ENCODE measurements at places on chromosomes 7 and 10. TPM values are rescaled to one million over a fixed set of nuclear protein-coding genes. Genes with fewer than 3 reads are reported as not detected.

DNA sequence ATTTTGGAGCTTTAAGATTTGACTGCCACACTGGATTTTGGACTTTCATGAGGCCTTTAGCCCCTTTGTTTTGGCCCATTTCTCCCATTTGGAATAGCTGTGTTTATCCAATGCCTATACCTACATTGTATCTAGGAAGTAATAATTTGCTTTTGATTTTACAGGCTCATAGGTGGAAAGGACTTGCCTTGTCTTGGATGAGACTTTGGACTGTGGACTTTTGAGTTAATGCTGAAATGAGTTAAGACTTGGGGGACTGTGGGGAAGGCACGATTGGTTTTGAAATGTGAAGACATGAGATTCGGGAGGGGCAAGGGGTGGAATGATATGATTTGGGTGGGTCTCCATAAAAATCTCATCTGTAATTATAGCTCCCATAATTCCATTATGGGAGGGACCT lies 47.6 kb upstream of the PAPSS2 start:
- no peak overlapping the region for H3K4me3 ChIP-seq
- H3K36me3 ChIP-seq: no peaks in the 10 kb centered on the region
- no peak overlapping the region for H3K27ac ChIP-seq
- peaks cover 7% of the 10 kb centered on the region for H3K27me3 ChIP-seq
- no peak for DNase-seq

GRCh38 chr7:113805976-113806375 lies 112.8 kb downstream of the PPP1R3A start:
- H3K36me3 ChIP-seq: no peaks in the 10 kb centered on the region
- H3K27me3 ChIP-seq: no peaks in the 10 kb centered on the region
- no peak overlapping the region for H3K27ac ChIP-seq
- no peak for DNase-seq

DNA sequence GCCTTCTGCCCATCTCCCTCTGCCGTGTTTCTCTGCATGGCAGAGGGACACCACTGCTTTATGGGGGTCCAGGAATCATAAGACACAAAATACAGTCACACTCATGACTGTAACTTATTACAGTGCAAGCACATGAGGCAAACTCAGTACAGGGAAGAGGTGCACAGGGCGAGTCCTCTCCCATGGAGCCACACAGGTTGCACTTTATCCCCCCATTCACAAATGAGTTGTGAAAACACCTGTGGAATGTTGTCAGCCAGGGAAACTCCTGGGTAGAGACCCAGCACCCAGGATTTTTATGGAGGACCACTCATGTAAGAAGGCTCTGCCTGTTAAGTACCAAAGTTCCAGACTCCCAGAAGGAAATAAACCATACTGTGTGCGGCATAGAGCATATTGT lies 107.2 kb upstream of the GJD4 start:
- no peak for DNase-seq
- no peak overlapping the region for H3K27ac ChIP-seq
- H3K4me1 ChIP-seq: peaks cover 15% of the 10 kb centered on the region
- H3K36me3 ChIP-seq: peaks cover 11% of the 10 kb centered on the region
- no peaks in the 10 kb centered on the region for H3K27me3 ChIP-seq
- H3K4me3 ChIP-seq: no peak overlapping the region

Gene OR13A1
- not detected for polyA plus RNA-seq

Gene STEAP2
- polyA plus RNA-seq: not detected

DNA sequence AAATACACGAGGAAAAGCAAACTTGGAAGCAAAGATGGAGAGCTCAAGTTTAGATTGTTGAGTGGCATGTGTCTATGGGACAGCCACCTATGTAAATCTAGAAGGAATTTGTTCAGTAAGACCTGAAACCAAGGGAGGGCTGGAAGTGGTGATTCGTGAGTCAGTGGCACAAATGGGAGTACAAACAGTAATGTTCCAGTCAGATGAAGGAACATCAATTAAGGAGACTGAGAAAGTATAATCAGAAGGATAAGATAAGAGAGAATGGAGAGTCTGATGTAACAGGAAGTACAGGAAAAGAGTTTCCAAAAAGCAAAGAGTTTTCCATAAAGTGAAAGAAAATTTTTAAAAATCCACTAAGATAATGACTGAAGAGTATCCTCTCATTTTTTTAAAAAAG lies 544.2 kb downstream of the KIF20B start:
- H3K27me3 ChIP-seq: no peaks in the 10 kb centered on the region
- H3K4me1 ChIP-seq: no peaks in the 10 kb centered on the region
- no peak overlapping the region for H3K27ac ChIP-seq
- no peak overlapping the region for H3K4me3 ChIP-seq
- no peak for DNase-seq
- no peaks in the 10 kb centered on the region for H3K36me3 ChIP-seq

Gene KCNMA1
- polyA plus RNA-seq: not detected

- H3K27me3 ChIP-seq: peaks cover 19% of the 10 kb centered on the region
- H3K27ac ChIP-seq: no peak overlapping the region
- no peak for DNase-seq
- H3K4me3 ChIP-seq: no peak overlapping the region
Measured at GRCh38 chr10:98107644-98108430, 26.6 kb upstream of the R3HCC1L start.

Gene DGKI
- polyA plus RNA-seq: not detected

GRCh38 chr10:14381475-14381874 lies 50.8 kb upstream of the FRMD4A start:
- no peaks in the 10 kb centered on the region for H3K4me1 ChIP-seq
- H3K27me3 ChIP-seq: no peaks in the 10 kb centered on the region
- no peak overlapping the region for H3K27ac ChIP-seq
- H3K36me3 ChIP-seq: no peaks in the 10 kb centered on the region

DNA sequence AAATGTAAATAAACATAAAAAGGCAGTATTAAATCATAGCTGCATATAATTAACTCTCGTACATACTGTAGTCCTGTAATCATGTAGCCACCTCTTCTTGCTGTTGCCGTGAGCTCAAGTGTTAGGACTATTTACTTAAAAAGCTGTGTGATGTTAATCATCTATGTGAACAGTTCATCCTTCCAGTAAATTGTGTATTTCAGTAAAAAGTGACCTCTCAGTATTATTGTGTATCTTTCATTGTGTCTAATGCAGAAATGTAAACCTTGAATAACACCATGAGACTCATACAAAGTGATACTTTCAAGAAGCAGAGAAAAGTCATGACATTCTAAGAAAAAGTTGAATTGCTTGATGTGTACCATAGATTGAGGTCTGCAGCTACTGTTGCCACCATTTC lies 38.0 kb downstream of the ADD3 start:
- H3K4me3 ChIP-seq: no peak overlapping the region
- no peaks in the 10 kb centered on the region for H3K4me1 ChIP-seq
- no peak overlapping the region for H3K27ac ChIP-seq
- no peaks in the 10 kb centered on the region for H3K36me3 ChIP-seq

DNA sequence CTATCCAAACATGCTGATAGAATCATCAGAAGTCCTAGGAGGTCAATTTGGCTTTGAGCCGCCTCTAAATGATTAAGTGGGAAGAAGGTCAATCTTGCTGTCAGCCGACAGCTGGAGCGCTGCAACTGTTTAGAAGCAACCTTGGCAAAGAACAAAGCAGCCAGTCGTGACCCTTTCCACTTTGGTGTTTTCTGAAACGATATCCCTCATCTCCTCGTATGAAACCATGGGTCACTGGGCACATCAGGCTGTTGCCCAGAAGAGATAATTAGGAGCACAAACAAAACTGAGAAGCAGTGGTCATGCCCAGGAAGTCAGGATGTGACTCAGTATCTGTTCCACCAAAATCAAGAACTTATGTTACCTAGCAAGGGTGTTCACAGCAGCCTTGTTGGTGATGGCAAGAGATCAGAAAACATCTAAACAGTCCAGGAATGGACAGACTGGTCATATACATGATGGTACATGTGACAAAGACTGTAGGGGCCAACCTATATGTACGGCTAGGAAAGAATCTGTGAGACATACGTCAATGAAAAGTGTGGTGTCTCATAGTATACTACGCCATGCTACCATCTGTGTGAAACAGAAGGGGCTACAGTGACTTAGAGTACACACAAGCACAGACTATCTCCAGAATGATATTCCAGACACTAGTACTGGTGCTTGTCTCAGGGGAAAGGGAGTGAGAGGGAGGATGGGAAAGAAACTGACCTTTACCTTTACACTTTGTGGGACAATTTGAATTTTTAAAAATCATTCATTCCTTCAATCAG lies 22.4 kb downstream of the STN1 start:
- H3K27me3 ChIP-seq: no peaks in the 10 kb centered on the region
